Upper lobe of left lung (tissue), 6 donors: ENCODE measurements at places on chromosomes 16 and 17.

DNA sequence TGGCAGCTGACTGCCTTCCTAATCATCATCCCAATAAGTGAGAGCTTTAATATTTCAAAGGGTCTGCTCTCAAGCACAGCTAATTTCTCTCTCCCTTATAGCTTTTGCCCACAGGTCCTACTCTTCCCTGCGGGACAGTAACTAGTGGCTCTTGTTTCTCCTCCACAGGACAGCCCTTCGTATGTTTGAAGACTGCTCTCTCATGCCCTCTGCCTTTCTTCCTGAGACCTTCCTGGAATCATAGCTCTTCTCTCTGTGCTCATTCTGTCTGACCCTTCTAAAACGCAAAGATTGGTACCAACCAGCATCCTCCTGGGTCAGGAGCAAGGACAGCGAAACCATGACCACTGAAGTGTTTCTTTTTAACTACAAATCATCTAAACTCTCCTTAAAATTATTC, 168.9 kb downstream of the GRIN2A start:
- DNase-seq, result no peak

GRCh38 chr16:88442727-88443576, 10.1 kb upstream of the ZFPM1 start:
- peak; percentile 73 for DNase-seq

- peak; percentile 61 for DNase-seq
These were observed at the start of gene RDM1 for GRCh38 chr17:35930211-35931065. TSS of gene RDM1 (minus strand) at chr17:35930773. CDS start at chr17:35930727, 46 bp downstream.

DNA sequence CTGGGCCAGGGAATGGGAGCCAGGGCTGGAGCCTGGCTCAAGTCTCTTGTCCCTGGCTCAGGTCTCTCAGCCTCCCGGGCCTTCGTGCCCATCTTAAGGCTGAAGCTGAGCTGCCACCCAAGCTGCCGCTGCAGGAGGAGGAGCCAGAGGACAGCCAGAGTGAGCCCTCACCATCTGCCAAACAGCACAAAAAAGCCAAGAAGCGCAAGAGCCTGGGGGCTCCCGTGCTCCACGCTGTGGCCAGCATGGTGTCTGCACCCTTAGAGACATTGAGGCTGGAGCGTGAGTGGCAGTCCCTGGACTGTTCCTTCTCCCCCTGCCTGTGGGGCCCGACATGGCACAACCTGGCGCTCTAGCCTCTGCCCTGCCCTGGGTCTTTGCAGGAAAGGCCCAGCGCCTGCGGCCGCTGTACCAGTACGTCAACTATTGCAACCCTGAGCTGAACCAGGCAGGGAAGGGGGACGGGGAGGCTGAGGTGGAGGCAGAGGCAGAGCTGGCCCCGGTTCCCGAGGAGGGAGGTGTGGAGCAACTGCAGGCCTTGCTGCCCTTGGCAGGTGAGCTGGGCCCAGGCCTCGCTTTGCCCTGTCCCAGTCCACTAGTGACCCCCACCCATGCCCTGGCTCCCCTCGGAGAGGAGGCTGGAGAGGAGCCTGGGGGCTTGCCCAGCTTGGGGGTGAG, 1.3 kb downstream of the C16orf86 start:
- peak; percentile 86 for DNase-seq

GRCh38 chr17:75808905-75809621, 24.5 kb downstream of the UNK start:
- no peak for DNase-seq

DNA sequence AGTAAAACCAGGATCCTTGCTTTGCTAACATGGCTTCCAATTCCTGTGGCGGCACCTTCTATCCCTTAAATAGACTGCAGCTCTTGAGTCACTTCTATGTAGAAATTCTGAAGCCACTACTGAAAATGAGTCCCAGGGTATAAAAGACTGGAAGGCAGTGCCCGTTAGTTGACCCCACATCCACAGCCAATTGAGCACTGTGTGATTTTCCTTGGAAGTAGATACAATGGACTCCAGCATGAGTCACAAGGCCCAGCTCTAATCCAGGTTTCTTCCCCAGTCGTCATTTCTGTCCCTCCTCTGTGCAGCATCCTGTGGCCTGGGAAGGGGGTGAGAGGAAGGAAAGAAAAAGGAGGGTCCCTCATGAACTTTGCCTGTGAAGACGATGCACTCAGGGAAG, 69.5 kb downstream of the HLF start:
- DNase-seq, result no peak

GRCh38 chr16:49127103-49127502, 154.5 kb downstream of the CBLN1 start:
- DNase-seq, result no peak

DNA sequence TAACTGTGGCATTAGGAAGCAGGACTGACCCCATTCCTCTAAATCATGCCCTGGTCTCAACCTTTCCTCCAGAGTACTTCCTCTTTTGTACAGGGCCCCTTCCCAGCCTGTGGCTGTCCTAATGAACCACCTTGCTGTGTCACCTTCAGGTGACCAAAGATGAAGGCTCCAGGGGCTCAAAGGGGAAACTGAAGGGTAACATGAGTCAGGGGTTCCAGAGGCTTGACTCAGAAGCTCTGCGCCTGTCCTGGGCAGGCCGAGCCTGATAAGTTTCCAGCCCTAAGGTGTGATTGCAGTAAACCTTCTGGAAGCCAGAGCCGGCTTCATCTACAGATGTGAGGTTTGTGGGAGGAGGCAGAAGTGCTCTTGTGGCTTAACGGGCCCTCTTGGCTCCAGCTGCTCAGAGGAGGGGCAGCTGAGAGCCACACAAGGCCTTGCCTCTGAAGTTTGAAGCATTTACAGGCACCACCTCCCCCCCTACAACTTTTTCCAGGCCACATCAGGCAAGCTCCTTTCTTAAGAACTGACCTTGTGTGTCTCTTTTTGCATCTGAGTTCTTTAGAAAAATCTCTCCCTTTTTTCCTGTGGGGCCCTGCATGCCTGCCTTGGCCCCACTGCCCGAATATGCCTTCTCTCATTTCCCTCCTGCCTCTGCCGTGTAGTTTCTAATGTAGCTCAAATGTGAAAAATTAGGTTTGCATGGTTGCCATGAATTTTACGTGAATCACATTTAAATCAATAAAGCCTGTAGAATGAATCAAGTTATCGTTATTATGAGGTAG, 149.9 kb downstream of the CLEC16A start:
- DNase-seq, result no peak

DNA sequence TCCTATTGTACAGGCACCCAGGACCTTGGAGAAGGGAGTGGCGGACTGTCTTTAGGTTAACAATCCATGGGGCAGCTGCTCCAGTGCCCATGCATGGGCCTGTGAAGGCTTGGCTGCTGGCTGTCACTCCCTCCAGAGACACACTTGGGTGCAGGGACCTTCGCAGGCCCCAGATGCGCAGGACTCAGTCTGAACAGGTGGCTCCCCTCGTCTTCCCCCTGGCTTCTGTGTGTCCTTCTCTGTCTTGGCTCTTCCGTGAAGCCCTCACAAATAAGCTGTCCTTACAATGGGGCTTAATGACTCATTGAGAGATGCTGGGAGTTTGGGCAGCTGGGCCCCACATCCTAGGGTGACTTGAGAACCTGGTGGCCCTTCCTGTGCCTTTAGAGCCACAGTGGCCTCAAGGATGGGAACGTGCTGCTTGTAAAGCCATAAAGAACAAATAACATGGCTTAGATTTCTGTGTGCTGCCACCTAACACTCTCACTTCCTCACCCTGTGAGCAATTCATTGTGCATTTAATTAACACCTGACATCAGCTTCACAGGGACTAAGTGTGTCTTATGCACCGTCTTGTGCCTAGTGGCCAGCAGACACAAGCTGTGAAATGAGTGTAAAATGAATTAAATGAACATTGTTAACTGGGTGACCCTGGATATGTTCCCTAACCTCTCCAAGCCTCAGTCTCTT, 340.7 kb downstream of the SNX29 start:
- no peak for DNase-seq

DNA sequence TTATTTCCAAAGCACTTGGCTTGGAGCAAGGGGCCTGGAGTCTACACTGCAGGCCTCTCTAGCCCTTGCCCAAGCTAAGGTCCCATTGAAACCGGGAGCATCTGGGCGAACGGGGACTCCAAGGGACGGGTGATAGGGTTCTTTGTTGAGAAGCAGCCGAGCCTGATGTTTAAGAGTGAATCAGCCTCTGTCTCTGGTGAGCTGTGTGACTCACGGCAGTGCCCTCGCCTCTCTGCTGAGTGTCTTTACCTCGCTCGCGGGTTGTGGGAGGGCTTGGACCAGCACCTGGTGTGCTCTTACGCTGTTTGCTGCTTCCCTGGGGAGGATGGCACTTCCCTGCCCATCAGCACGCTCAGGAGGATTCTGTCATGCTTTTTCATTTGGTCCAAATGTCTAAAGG, 1.3 kb downstream of the HGS start:
- no peak for DNase-seq

DNA sequence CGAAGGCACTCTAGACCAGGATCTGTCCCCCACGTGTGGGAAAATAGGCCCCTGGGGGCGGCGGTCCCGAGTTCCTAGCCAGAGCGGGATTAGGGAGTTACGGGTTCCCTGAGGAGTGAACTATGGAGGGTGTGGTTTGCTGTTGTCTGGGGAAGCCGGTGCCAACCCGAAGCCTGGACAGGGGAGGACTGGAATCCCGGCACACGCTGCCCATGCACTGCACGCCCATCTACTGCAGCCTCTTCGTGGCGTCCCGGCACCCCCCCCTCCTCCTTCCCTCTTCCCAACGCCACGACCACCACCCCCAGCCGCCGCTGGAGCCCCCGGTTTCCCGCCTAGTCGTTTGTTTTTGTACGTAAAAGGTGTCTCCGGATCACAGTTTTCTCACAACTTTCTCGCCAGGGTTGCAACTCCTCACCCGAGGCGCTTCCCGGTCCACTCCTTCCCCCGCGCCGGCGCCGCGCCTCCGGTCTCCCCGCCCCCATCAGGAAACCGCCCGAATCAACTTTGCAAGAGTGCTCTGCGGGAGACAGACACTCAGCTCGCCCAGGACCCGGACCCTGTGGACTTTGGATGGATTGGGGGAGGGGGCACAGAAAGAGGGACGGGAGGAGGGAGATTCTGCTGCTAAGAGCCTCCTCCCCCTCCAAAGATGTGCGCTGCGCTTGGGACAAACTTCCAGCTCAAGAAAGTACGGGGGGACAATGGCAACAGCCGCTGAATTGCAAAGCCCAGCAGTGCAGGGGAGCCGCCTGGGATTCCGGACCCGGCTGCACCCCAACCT, 1.4 kb upstream of the LHX1 start:
- no peak for DNase-seq

DNA sequence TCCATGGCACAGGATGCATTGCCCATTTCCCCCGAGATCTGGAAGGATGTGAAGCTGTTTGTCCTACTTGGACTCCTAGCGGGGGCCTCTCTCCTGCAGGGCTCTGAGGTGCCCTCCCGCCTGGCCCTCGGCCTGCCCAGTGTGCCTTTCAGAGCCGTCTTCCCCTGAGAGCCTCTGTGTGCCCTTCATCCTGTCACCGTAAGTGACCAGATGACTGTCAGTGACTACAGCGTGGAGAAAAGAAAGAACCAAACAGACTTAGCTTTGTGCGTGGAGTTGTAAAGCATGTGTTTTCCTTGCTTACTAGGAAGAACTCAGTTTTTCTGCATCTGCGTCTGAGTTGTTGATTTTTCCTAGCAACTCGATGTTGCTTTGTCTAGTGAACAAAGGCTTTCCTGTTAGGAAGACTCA, 56.1 kb downstream of the BANP start:
- DNase-seq, result no peak

GRCh38 chr17:5758651-5759050, 174.3 kb upstream of the NLRP1 start:
- no peak for DNase-seq

DNA sequence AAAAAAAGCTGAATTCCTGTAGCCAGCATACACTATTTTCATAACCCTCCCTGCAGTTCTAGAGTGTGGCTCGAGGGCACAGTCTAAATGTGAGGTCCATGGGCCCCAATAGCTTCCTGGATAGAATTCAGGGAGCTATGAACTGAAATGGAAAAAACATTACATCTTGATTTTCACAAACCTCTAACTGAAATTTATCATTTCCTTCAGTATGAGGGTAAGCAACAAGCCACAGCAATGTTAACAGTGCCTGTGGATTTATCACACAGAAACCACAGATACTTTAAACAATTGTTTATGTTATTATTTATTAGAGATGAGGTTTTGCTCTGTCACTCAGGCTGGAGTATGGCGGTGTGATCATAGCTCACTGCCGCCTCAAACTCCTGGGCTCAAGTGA, 18.2 kb downstream of the TMEM92 start:
- DNase-seq, result no peak

DNA sequence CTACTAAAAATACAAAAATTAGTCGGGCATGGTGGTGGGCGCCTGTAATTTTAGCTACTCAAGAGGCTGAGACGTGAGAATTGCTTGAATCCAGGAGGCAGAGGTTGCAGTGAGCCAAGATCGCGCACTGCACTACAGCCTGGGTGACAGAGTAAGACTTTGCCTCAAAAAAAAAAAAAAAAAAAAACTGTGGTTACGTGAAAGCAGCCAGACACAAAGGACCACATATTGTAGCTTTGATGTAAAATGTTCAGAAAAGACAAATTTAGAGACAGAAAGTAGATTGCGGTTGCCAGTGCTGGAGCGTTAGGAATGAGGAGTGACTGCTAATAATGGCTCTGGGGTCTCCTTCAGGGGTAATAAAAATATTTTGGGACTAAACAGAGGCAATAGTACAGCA, 4.0 kb upstream of the MEAK7 start:
- DNase-seq, result no peak

DNA sequence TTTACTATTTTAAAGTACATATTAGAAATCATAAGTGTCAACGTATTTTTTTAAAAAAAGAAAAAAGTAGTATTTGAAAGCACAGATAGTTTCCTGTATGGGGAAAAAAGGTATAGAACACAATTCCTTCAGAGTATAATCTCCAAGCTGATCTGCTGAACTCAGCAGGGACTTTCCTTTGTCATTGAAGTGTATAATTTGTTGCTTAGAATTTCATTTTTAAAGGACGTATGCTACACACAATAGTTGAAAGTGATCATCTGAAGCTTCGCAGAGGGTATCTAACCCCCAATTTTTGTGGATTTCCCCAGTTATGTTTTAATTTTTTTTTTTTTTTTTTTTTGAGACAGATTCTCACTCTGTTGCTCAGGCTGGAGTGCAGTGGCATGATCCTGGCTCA, 20.2 kb upstream of the MAPT start:
- no peak for DNase-seq

- no peak for DNase-seq
These were observed 8.4 kb downstream of the CHST6 start for GRCh38 chr16:75486676-75487313.

- no peak for DNase-seq
These were observed 30.8 kb downstream of the B9D1 start for GRCh38 chr17:19331543-19332245.

- no peak for DNase-seq
These were observed 56.8 kb downstream of the AMFR start for GRCh38 chr16:56368545-56368944.

DNA sequence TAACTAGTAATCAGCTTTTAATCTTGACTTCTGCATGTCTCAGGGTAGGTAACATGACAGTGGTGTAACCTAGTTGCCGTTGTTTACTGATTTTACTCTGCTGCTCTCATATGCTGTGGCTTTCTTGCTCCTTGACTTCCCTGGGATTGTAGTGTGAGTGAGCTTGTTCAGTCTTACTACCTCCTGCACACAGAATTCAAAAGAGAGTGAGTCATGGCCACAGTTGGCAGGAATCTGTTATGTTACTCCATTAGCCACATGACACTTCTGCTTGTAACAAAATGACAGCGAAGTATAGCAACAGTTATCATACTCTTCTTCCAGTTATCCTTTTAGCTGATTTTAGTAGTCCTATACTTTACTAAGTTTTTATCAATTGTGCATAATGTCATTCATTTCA, 18.8 kb downstream of the TNRC6A start:
- peak; percentile 61 for DNase-seq
